ENCODE measurements at places on chromosomes 5 and 9. TPM values are rescaled to one million over a fixed set of nuclear protein-coding genes. Genes with fewer than 3 reads are reported as not detected.

GLRA1 gene
- 0.69 TPM for total RNA-seq

GPX8 gene
- 11.4 TPM for total RNA-seq

PRDM9 gene
- total RNA-seq: 0.58 TPM

AGTPBP1 gene
- 58.7 TPM for total RNA-seq

CFAP90 gene
- not detected for total RNA-seq

PFN3 gene
- not detected for total RNA-seq

TAF11L12 gene
- total RNA-seq: not detected

DNA sequence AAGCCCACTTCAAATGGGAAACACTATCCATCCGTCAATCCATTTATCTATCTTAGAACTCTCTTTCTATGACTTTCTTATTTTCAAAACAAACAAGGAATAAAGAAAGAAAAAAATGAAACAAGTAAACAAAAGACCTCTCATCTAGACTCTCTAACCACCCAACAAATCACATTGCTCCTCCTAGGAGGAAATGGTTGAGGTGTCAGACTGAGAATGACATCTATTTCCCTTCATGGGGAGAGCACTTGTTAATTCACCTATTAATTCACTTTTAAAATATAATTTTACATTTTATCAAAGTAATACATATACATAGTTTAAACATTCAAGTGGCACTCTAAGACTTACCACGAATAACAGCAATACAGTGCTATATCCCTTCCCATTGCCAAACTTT is 2.4 kb upstream of the IL31RA start:
- ATAC-seq: no peak

- no peak for ATAC-seq
Measured at GRCh38 chr9:12640866-12641636, 52.1 kb upstream of the TYRP1 start.

DNA sequence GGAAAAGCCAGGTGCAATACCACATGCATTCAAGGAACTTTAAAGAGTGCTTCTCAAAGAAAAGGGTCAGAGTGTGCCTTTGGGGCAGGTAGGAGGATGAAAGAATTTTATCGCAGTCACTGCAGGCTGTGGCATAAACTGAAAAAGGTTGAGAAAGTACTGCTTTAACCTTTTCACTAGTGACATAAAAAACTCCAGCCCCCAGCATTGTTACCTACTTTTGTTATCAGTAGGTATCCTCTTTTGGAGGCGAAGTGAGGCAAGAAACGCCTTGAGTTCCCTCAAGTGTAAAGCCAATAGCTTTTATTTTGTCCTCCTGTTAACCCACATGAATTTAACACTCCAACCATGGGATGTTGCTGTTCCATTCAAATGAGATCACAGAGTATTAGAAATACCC is 64.7 kb upstream of the CHD1 start:
- ATAC-seq: no peak

- ATAC-seq: peak; percentile 5
Measured at GRCh38 chr9:34254141-34254913, 74.7 kb downstream of the KIF24 start.

DNA sequence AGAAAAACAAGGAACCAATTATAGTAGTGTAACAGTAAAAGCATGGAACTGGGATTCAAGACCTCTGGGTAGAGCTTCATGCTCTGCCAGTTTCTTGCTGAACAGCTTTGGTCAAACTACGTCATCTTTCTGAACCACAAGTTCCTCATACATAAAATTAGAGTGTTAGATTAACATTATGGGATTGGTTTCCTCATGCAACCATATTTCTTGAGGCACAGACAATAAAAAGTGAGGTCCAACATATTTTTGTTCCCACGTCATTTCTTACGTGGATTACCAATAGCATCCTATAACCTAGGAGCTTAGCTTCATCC is 354.8 kb downstream of the TMEM232 start:
- ATAC-seq: no peak

GRCh38 chr5:124720593-124720992 is 25.8 kb downstream of the ZNF608 start:
- no peak for ATAC-seq

DNA sequence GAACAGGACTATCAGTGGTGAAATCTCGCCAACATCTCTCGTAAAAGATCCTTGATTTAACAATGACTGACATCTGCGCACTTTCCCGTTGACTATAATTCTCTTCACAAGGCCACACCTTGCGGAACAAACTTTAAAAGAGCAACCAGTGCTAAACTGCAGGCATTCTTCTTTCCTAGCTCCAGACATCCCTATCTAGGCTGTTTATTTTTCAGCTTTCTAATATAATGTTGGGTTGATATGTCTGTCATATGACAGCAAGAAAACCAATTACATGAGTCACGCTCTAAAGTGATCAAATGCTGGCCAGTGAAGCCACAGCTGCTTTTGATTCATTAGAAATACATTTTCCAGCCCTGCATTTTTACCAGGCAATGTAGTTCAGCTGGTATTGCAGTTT is 162.5 kb downstream of the ELAVL2 start:
- ATAC-seq: no peak

DNA sequence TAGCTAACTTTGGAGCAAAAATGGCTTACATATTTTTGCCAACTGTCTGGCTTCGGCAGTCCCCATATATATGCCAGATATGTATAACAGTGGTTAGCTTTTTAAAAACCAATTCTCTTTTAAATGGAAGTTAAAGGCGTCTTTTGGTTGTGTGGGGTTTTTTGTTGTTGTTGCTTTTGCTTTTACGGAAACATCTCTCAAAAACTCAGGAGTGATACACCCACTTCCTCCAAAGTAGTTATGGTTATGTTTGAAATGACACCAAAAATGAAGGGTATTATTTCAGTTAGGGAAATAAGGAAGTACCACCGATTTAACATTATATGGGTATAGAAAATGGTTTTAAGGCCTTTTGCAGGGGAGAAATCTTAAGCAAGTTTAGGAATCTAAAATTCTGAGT is 2.3 kb downstream of the CNOT8 start:
- no peak for ATAC-seq

DNA sequence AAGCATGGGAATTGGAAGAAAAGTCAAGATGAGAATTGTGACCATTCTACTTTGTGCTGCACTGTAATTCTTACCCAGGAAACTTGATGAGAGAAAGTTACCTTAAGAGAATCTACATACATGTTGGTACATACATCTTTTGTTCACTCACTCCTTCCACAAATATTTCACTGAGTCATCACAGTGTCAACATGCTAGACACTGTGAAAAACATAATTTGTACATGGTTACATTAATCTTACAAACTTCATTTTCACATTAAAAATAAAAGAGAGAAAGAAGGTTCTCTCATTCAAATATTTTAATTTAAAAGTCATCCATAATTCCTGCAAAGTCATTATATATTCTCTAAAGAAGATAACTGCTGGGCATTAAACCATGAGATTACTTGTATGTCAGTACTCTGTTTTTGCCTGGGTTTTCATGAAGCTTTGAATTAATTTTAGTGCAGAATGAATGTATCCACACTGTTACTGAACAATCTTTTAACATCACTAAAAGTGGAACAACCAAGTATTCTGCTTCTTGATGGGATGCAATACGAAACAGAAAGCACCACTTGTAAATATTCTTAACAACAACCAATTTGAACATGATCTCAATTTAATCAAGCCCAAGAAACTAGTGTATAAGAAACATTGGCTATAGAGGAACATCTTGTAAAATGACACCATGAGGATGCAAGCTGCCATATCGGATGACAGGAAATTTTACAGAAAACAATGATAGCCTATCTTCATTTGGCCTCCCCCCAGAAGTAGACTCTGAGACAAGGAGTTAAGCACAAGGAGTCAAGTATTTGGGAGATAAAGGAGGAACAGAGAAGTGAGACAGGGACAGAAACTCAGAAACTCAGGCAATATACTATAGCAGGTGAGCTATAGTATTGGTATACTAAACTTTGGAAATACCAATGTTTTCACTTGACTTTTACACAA is 28.4 kb downstream of the ERP44 start:
- ATAC-seq: no peak

DNA sequence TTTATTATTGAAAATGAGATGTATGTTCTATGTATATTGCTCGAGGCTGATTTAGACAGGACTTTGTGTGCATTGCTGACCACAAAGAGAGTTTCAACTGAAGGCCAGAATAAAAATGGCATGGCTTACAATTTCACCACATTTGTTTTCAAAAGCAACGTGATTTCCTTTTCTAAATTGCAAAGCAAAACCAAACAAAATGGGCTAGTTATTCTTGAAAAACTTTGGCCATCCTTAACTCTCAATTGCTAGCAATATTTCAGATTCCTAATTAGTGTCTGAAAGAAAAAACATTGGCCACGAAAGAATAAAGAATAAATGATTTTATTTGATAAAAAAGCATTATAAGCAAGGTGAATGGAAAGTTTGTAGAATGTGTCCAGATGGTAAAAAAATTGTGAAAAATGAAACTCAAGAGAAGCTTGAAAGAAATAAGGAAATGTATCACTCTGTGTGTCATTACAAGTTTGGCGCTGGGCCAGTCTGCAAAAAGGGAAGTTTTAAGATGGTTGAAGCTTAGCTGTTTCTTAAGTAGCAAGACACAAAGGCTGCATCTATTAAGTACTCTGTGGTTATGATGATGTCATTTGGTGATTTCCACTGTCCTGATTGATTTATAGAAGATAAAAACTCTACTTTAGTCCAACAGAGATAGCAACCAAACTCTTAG is 89.2 kb upstream of the PRLR start:
- no peak for ATAC-seq

GRCh38 chr9:136024696-136025316 is 63.6 kb upstream of the UBAC1 start:
- no peak for ATAC-seq

DNA sequence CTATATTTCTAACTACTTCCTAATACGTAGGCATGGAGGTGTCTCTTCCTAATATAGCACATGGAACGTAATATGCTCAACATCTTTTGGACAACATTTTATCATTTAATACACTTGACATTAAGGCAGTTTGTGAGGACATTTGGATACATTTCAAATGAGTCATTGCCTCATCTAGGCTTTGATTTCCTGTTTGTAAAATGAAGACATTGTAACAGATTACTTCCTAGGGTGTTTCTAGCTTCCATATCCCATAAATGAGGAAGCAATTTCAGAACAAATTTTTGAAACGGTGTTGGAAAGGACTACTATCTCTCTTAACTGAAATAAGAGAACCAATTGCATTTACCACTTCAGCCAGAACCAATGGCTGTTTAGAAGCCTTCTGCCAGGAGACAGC is 38.7 kb downstream of the SLC28A3 start:
- peak; percentile 32 for ATAC-seq

- ATAC-seq: peak; percentile 37
Measured at GRCh38 chr9:111016426-111017045, 21.7 kb downstream of the LPAR1 start.

GRCh38 chr5:125150041-125150669 is 403.7 kb upstream of the ZNF608 start:
- no peak for ATAC-seq

- ATAC-seq: no peak
Measured at GRCh38 chr9:72958485-72959281, 5.8 kb upstream of the ALDH1A1 start.

DNA sequence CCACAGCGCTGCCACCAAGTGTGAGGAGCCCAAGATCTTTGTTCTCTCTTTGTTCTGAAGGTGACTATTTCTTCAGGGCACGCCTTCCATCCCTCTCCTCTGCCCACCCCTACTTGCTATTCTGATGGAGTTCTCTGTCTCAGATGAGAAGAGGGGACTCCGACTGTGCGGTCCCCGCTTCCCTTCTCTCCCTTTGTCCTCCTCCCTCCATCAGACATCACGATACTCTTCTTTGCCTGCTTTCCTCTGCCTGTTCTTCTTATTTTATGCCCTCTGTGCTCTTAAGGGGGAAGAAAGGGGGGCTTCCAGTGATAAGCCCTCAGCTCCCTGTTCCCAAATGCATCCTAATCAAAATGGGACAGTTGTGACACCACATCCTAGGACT is 307.8 kb downstream of the RAB3C start:
- peak; percentile 24 for ATAC-seq
